ENCODE measurements at places on chromosomes 4 and X.

DNA sequence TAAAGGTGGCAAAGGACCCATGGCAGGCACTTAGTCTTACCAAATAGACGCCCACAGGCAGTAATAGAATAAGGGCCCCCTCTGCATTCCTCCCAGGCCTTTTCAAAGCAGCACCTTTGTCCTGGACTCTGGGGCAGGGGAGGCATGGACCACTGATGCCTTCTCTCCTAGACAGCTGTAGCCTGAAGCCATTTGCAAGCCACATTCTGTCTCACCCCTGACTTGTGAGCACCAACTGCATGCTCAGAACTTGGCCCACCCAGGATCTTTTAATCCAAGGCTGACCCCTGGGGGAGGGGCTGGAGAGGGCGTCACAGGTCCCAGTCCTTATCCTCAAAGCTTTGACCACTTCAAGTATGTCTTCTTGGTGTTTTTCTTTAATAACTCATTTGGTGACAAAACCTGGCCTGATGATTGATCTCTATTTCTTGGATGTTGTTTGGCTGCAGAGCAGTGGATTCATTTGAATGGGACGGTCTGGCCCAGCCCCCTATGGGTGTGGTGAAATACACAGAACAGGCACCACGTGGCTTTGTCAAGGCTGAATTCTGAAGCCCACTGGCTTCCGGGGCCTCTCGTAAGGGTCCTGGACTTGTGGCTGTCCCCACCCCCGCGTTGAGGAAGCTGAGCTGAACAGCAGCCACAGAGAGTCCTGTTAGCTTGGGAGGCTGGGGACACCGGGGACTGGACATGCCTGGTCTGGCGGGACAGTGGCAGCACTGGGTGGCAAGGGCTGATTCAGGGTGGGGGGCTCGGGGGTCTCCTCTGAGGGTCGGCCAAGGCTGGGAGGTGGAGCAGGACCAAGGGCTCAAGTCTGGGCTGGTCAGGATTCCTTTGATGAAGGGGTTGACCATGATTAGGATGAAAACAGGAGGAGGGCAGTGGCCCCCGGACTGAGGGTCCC lies 36.6 kb downstream of the ADRA2C start:
- no peak for DNase-seq

GRCh38 chr4:7031558-7032449 lies 11.4 kb upstream of the TADA2B start:
- no peak for DNase-seq

DNA sequence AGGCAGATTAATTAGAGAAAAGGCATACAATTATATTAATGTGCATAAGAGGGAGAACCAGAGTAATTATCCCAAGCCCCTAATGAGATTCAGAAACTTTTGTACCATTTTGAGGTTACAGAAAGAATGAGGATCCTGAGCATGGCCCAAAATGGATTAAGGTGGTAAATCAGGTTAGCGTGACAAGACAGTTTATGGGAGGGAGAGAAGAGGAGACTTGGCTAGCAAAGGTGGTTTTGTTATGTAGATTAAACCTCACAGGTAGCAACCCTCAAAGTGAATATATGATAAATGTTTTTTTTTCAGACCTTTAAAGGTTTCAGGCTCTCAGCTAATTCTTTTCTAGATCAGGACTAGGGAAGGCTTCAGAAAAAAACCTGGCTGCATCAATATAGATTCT lies 781.8 kb downstream of the FAM133A start:
- no peak for DNase-seq

DNA sequence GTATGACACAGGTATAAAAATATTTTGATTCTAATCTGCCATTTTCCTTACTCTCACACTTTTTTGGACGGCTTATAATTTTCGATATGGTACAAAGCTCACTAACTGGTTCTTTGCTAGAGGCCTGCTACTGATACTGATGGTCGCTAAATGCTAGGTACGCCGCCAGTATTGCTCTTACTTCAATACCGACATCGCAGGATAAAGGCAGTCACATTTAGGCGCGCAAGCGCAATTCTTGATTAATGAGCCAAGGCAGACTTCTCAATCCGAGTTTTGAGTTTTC lies 557 bp upstream of the USP38 start:
- DNase-seq = no peak

GRCh38 chr4:8324640-8325239 lies 55.2 kb downstream of the HTRA3 start:
- DNase-seq = no peak

DNA sequence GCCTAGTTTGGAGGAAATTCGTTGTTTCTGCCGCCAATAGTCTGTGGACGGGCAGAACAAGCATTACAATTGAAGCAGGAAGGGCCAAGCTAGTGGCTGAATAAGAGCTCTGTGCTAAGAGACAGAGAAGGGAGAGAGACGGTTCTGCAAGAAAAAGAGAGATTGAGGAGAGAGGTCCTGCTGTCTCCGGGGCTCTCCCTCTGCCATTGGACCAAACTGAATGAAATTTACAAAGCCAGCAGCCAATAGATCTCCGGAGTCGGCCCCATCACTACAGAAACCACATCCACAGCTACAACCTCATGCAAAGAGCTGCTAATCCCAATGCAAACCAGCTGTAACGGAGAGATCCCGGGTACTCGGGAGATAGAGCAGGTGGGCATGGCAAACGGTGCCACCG lies at the start of gene NLGN4X:
TSS of gene NLGN4X (minus strand) at position 148 of the 400 bp plus-strand sequence. CDS start 77,401 bp downstream, outside the sequence.
- DNase-seq = no peak

DNA sequence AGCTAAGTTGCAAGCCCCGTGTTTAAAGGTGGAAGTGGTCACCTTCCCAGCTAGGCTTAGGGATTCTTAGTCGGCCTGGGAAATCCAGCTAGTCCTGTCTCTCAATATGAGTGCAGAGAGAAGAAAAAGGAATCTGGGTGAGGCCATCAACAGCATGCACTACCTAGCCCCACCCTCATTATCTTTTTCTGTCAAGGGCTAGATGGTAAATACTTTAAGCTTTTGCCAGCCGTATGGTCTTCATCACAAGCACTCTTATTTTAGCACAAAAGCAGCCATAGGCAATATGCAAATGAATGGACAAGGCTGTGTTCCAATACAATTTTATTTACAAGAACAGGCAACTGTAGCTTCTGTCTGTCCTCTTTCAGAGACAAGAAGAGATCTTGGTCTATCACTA lies 282.9 kb downstream of the ZNF674 start:
- no peak for DNase-seq

- DNase-seq = peak; percentile 57
Observed at GRCh38 chrX:41275661-41276609, 58.0 kb upstream of the DDX3X start.

- DNase-seq = no peak
Observed at GRCh38 chr4:31905363-31905762, 1185.2 kb downstream of the PCDH7 start.

- no peak for DNase-seq
Observed at GRCh38 chr4:145295547-145295946, 115.2 kb upstream of the OTUD4 start.

GRCh38 chrX:87728024-87728423 lies 210.4 kb downstream of the KLHL4 start:
- no peak for DNase-seq

- DNase-seq = peak; percentile 17
Observed at GRCh38 chrX:54807524-54808108, at the start of gene MAGED2. Gene MAGED2, plus strand, starts transcription at chrX:54807745. Its CDS starts 1,587 bp downstream, at chrX:54809332.

GRCh38 chrX:37652589-37653231 lies 32.9 kb upstream of the XK start:
- no peak for DNase-seq

- DNase-seq = peak; percentile 26
Observed at GRCh38 chrX:150478496-150479492, 89.6 kb upstream of the MTM1 start.

GRCh38 chr4:124873361-124874171 lies 161.0 kb upstream of the ANKRD50 start:
- DNase-seq = no peak

GRCh38 chrX:105317117-105317516 lies 96.6 kb upstream of the TEX13A start:
- DNase-seq = no peak

GRCh38 chr4:139915037-139915436 lies 238.9 kb downstream of the MAML3 start:
- DNase-seq = no peak

- DNase-seq = no peak
Observed at GRCh38 chr4:168437192-168437943, 42.9 kb downstream of the DDX60L start.

- DNase-seq = no peak
Observed at GRCh38 chrX:107559506-107559905, 68.8 kb upstream of the PRPS1 start.

DNA sequence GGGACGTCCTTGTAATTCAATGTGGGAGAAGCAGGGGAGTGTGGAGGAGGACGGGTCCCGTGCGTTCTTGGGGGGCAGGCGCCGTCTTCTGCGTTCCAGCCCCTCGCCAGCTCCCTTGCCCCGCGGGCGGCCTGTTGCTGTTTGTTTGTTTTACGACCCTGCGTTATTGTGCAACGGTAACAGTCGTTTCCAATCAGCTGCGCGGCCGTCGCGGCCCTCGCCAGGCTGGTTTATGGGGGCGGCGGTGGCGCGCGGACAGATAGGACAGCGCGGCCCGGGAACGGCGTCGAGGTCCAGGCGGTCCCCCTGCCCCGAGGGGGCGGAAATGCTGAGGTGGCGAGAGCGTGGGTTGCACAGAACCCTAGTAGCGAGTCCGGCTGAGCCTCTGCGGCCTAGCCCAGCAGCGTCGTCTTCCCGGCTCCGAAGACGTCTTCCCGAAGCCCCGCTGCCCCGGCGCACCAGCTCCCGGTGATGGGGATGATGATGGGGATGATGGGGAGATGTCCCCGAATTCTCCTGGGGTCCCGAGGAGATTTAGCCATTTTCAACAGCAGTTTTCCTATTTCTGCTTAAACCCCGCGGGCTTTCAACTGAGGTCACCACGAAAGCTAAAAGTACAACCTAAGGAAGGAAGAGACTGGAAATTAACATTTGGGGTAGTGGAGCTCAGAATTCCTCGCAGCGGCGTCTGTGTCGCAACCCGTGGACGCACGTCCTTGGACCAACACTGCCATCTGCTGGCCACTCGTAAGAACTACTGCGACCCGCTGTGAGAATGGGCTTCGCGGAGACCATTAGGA lies 4.8 kb downstream of the PDGFRA start:
- peak; percentile 67 for DNase-seq

DNA sequence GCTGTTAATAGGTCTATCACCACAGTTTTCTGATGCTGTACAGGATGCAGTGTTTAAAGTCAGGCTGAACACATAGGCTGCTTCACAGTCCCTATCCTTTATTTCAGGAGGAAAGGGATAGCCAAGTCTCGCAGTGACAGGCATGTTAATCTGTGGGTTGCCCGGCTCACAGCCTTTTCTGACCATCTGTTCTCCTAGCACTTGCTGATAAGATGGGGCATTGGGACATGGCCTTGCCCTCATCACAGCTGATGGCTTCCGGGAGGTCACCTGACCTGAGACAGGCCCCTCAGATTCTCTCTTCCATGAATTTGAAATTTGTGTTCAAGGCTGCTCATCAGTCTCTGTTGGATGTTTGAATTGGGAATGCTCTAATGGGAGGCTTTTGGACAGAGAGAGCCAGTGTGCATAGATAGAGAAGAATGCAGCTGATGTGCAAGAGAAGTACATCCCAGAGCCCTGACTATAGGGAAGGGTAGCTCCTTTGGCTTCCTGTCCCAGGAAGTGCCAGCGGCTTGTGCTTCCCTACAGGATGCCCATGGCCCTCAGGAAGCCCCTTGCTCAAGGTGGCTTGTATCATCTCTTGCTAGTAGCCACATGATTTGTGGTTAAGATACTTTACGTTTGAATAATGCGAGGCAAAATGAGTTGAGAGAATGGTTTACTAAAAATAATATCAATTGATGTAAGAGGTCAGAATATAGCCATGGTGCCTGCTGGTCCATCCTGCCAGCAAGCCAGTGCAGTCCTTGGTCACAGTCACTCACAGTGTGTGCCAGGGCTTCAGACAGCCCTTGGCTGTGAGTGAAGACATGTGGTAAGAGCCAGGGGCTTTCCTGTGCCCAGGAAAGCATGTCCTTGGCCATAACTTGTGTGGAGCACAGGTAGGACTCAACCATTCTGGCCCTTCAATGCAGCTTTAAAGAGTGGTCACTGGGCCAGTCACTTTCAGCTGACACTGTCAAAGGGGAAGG lies 88.6 kb downstream of the TSPAN7 start:
- no peak for DNase-seq

GRCh38 chr4:40059362-40059761 lies 2.7 kb downstream of the N4BP2 start:
- no peak for DNase-seq

DNA sequence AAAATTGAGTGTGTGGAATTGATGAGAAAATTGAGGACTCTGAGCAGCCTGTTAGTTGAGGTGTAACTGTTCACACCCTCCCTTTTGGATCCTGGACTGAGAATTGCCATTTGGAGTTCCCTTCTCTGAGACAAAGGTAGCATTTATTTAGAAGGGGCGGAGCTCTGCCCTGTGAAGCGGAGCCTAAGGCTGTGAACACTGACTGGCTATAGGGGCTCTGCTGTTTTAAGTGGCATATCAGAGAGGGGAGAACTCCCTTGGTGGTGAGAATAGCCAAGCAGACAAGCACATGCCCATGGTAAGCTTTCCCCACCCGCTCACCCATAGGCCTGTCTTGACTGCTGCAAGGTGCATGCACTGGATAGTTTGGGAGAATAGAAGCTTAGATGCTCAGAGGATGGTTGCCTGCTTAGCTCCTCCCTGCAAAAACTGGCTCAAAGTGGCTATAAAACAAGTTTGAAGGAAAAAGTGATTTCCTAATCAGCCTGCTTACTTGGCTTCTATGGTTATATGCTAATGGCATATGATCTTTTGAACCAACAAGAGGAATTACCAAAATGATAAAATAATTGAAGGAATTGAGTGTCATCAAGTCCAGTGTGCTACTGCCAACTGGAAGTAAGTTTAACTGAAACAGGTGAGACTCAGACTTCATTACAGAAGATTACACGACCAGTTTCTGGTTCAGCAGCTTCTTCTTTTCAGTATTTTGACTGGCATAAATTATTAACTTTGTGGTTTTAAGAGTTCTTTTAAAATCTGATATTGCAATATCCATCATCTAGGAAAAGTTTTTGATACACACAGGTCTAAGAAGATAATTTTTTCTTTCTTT lies 108.4 kb downstream of the AFF1 start:
- no peak for DNase-seq

DNA sequence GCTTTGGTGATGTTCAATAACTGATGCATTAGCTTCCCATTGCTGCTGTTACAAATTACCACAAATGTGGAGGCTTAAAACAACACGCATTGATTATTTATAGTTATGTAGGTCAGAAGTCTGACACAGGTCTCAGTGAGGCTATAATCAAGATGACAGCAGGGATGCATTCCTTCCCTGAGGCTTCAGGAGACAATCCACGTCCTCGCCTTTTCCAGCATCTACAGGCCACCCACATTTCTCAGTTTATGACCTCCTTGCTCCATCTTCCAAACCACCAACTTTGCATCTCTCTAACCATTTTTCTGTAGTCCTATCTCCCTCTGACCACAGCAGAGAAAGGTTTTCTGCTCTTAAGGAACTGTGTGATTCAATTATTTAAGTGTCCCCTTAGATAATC lies 92.5 kb downstream of the GASK1B start:
- DNase-seq = no peak

- no peak for DNase-seq
Observed at GRCh38 chrX:131588995-131589394, 45.1 kb downstream of the OR13H1 start.

GRCh38 chr4:7153711-7154110 lies 38.6 kb upstream of the SORCS2 start:
- no peak for DNase-seq

Data from activated CD4-positive, alpha-beta T cell treated with anti-CD3 and anti-CD28 coated beads for 4 hours (primary cell).